ENCODE measurements at places on chromosomes 16 and 17.

DNA sequence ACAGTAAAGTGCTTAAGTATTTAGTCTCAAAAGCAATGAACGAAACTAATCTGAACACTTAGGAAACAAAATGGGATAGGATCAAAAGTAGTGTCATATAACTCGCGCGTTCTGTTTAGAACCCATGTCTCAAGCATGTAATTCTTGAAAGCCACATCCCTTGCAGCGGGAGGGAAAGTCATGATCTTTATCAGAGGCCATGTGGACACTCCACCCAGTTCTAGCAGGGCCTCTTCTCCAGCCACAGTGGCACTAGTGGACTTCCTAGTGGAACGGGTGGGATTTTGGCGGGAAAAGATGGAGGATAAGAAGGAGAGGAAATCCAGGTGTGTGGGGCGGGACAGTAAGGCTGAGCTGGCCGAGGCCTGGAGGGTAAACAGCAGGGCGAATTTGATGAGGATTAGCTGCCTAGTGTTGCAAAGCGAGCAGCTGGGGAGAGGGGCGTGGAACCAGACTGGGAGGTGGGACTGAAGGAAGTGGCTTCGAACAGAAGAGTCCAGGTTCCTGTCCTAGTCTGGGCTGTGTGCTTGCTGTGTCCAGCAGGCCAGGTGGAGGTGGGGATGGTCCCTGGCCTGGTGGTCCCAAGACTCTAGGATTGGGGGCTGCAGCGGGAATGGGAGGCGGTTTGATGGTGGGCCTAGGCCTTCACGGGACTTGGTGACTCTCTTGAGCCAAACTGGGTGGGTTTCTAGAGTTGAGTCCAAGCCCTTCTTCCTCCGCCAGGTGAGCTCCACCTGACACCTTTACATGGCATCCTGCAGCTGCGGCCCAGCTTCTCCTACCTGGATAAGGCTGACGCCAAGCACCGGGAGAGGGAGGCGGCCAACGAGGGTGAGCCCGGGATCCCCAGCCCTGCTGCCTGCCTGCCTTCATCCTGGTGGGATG lies 15.9 kb downstream of the POLR3E start:
- DNase-seq, result no peak

DNA sequence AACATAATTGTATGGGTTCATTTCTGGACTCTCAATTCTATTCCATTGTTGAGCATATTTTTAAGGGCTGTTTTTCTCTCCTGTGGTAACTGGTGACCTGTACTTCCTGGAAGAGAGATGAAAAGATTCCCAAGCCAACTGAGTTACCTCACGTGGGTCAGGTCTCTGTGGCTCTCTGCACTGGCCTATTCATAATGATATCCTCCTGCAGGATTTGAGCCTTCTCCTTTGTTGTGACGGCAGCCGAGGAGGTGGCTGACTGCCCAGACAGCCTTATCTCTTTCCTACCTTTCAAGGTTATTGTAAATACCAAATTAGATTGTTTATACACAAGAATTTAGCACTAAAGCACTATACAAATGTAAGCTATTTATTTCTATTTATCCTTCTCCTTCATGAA lies 2.7 kb upstream of the ACE start:
- no peak for DNase-seq

DNA sequence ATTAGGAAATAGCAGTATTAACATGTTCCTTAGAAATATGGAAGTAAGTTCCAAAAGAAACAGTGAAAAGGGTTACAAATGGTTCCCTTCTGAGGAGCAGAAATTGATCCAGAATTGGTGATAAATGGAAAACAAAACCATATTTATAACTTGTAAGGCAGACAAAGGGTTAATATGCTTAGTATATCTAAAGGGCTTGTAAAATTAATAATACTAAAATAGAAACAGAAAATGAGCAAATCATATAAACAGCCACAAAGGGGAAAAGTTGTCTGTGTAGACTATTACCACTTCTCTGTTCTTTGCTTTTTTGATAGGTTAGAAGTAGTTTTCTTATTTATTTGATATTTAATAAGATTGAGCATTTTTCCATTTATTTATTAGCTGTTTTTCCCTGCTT lies 64.4 kb downstream of the NFATC3 start:
- no peak for DNase-seq

DNA sequence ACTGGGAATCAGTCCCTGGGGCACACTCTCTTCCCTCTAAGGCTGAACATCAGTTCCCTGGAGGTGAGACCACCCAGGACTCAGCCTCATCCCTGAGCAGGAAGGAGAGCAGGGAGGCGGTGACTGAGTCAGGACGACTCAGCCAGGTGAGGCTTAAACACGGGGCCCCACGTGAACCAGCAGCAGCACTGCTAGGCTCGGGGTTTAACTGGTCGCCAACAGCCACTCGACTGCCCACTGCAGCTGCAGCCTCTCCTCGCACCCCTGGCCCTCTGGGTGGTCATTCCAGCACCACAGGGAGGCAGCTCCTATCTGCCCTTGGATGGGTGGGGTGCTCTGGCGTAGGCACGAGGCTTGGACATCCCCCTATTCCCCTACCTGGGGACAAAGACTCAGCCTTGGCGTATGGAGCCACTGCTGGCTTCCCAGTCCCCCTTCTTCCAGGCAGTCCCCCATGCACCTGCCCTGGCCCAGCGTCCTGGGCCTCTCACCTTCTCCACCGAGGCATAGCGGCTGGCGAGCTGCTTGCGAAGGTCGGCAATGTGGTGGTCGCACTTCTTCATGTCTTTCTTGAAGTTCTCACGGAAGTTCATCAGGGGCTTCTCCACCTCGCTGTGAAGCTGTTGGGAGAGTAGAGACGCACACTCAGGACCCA lies 21.2 kb upstream of the RCVRN start:
- no peak for DNase-seq

DNA sequence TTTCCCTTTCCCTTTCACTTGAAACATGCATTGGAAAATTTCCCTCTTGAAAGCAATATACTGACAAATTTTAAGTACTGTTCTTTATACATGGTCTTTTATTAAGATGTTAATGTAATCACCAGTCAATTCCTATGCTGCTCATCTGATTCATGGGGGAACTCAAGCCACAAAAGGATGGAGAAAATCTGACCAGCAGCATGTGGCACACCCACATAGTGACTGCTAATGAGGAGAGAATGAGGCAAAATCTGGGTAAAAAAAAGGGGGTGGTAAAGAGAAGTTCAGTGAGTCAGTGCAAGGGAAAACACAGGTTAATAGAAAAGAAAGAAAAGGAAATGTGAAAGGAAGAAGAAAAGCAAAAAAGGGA lies 11.3 kb downstream of the RFFL start:
- DNase-seq, result no peak

GRCh38 chr17:36002631-36003030 lies 1.3 kb upstream of the CCL15 start:
- DNase-seq, result no peak

- DNase-seq, result no peak
These were observed 61.9 kb upstream of the CIBAR2 start for GRCh38 chr16:85173981-85174751.

GRCh38 chr17:61466246-61466645 lies 14.0 kb downstream of the TBX4 start:
- DNase-seq, result no peak

GRCh38 chr17:82170412-82170961 lies 42.2 kb downstream of the CCDC57 start:
- DNase-seq, result no peak

Measured in stimulated activated CD4-positive, alpha-beta T cell treated with anti-CD3 and anti-CD28 coated beads, Interleukin-2, amount 100 ng/mL, for 24 hours (primary cell).